ENCODE measurements at places on chromosomes 16 and 17.

DNA sequence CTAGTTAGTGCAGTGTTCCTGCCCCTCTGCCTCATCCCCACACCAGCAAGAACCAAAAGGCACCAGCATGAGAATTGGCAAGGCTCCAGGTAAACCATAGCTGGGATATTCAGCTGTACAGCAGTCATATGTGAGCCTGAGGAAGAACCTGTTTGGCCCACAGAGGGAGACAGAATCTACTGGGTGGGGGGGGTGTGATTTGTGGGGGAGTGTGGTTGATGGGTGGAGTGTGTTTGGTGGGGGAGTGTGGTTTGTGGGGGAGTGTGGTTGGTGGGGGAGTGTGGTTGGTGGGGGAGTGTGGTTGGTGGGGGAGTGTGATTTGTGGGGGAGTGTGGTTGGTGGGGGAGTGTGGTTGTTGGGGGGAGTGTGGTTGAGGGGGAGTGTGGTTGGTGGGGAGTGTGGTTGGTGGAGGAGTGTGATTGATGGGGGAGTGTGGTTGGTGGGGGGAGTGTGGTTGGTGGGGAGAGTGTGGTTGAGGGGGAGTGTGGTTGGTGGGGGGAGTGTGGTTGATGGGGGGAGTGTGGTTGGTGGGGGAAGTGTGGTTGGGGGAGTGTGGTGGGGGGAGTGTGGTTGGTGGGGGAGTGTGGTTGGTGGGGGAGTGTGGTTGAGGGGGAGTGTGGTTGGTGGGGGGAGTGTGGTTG is 19.5 kb downstream of the MINK1 start:
- peak; percentile 33 for DNase-seq

DNA sequence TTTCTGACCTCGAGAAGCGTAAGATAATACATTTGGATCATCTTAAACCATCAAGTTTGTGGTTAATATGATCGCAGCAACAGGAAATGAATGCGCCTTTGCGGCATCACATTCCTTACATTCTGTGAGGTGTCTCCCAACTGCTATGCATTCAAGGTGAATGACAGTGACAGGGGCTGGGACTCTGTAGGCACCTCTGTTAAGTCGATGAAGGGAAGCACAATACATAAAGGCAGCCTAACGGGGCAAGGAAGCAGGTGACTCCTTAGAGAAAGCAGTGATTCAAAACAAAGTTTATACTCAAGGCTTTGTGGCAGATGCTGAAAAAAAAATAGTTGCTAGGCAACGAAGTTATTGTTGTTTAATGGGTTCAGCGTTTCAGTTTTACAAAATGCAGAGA is 21.6 kb upstream of the EVPL start:
- DNase-seq, result no peak

- no peak for DNase-seq
Observed at GRCh38 chr17:81039854-81040758, 5.2 kb downstream of the BAIAP2 start.

- no peak for DNase-seq
Observed at GRCh38 chr16:19283637-19284036, 1.9 kb upstream of the CLEC19A start.
